ENCODE measurements at places on chromosomes 13 and 19.

DNA sequence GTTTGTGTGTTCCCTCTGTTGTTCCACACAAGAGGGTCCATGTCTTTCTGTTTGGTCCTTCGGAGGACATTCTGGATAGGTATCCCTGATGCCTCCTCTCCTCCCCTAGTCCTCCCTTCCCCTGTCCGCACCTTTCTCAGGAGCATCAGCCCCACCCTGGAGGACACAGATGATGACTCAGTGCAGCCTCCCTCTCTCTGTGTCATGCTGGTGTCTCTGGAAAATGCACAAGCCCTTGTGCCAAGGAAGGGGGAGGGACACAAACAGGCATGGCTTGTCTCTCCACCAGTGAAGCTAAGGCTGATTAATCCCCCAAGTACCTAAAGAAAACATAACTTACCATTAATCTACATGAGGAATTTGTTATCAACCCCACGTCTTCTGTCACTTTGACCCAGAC lies 16.2 kb upstream of the TNFRSF19 start:
- DNase-seq, result no peak

DNA sequence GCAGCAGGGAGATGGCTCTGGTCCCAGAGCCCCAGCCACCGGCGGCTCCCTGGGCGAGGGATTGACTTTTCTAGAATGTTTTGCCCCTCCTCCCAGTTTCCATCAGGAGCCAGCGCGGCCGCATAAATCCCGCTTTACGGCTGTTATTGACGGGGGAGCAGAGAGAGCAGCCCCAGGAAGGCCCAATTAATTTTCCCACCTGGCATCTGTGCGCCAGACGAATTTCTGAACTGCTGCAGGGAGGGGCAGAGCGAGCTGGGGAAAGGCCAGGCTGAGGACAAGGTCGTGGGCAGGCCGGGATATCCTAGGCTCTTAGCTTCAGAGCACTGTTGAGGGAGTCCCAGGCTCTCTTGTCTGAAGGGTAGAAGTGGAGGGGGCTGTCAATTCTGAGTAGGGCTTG lies 24.7 kb downstream of the ZNRF4 start:
- DNase-seq, result peak; percentile 60

GRCh38 chr13:21218351-21219035 lies 42.0 kb downstream of the MRPL57 start:
- DNase-seq, result no peak

- DNase-seq, result no peak
Measured at GRCh38 chr19:3716147-3716668, 8.0 kb downstream of the TJP3 start.

DNA sequence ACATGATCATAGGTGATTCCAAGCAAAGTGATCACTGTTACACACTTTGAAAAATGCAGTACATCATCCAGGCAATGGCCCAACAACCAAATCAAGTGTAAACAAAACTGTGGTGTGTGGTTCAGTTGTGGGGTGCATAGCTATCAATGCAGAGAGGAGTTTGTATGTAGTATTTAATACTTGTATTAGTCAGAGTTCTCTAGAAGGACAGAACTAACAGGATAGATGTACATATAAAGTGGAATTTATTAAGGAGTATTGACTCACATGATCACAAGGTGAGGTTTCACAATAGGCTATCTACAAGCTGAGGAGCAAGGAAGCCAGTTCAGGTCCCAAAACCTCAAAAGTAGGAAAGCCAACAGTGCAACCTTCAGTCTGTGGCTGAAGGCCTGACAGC lies 249.3 kb upstream of the HTR2A start:
- no peak for DNase-seq

DNA sequence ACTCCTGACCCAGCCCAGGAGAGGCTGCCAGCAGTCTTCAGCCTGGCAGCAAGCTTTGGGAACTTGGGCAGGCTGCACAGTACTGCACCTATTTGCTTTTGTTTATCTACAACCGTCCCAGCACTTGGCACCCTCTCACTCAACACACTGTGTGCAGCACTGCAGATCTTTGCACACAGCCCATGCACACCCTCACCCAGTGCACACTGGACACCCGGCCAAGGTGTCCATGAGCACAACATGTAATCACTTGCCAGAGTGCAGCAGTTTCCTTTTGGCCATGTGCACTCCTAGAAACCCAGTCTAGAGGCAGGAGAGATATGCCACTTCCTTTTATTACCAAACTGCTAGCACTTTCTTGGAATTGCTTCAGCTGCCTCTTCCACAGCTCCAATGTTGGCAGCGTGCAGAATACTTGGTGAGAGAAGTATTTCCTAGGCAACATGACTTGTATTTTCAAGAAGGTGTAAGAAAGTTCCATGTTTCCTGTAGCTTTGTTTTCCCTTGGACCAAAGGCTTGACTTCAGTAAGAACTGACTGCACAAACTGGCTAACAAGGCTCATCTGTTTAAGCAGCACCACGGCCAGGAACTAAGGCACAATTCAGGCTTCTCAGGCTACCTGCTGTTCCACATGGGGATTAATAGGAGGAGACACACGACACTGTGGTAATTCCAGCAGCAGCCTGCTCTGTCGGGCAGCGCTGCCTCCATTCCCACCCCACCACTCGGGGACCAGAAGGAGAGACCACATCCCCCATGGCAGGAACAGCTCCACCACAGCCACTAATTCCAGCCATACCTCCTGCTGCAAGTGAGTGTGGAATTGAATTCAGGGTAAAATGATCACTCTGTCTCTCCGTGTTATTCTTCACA lies 15.3 kb downstream of the ATP7B start:
- peak; percentile 28 for DNase-seq

DNA sequence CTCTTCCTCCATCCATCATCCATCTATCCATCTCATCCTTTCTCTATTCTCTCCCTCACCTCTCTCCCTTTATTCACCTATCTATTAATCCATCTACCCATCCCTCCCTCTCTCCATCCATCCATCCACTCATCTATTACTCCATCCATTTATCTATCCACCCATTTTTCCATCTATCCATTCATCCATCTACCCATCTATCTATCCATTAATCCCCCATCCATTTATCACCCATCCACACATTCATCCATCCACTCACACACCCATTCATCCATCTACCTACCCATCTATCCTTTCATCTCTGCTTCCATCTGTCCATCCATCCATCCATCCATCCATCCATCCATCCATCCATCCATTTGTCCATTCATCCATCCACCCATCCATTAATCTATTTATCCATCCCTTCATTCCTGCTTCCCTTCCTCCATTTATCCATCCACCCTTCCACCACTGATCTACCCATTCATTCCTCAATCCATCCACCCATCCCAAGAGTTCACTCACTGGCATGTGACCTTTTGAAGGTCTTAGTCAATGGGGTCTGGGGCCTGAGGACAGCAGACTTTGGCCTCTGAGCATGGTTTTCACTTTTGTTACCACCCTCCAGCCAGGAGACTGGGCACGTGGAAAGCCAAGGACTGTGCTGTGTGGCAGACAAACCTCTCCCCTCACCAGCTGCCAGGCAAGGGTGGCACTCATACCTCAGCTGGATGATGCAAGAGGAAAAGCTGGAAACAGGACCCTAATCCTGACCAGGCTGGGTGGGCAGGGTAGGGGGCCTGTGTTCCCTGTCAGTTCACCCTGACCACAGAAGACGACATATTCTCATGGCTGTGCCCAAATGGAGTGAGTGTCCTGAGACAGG lies 126.7 kb downstream of the URI1 start:
- DNase-seq, result no peak

GRCh38 chr19:44282846-44283245 lies 22.0 kb downstream of the ZNF235 start:
- DNase-seq, result no peak

- DNase-seq, result no peak
Measured at GRCh38 chr19:42185277-42185676, 32.2 kb downstream of the DEDD2 start.

DNA sequence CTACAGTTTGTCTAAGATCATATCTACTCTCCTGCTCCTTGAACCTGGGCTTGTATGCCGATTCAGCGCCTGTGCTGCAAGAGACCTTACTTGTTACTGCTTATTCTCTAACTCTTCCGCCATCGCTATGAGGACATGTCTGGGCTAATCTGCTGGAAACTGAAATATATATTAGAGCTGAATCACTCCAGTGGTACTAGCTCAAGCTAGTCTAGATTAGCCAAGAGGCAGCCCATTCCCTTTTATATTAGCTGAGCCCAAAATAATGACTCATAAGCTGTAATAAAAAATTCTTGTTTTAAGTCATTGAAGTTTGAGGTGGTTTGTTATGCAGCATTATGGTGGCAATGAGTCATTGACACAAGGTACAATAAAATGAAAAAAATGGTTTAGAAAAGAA lies 52.8 kb downstream of the SLC6A16 start:
- DNase-seq, result no peak

- no peak for DNase-seq
Measured at GRCh38 chr19:33755099-33756035, 41.3 kb upstream of the KCTD15 start.

- DNase-seq, result no peak
Measured at GRCh38 chr13:111304041-111304544, 16.3 kb upstream of the TEX29 start.

DNA sequence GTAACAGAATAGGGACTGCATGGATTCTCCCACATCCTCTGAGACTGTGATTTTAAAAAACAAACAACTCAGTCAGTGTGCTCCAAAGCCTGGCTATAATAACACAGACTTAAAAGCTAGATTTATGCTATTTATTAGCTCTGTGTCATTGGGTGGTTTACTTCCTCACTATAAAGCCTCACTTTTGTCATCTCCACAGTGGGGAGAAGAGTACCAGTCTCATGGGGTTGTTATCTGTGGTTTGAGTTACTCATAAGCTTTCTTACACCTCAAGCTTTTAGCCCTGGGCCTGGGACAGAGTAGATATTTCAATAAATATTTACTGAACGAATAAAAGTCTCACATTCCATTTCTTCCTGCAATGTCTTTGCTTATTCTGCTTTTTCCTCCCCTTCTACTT lies 5.3 kb downstream of the RNASEH2B start:
- DNase-seq, result no peak

- DNase-seq, result no peak
Measured at GRCh38 chr19:37989855-37990254, 82.8 kb downstream of the SIPA1L3 start.

DNA sequence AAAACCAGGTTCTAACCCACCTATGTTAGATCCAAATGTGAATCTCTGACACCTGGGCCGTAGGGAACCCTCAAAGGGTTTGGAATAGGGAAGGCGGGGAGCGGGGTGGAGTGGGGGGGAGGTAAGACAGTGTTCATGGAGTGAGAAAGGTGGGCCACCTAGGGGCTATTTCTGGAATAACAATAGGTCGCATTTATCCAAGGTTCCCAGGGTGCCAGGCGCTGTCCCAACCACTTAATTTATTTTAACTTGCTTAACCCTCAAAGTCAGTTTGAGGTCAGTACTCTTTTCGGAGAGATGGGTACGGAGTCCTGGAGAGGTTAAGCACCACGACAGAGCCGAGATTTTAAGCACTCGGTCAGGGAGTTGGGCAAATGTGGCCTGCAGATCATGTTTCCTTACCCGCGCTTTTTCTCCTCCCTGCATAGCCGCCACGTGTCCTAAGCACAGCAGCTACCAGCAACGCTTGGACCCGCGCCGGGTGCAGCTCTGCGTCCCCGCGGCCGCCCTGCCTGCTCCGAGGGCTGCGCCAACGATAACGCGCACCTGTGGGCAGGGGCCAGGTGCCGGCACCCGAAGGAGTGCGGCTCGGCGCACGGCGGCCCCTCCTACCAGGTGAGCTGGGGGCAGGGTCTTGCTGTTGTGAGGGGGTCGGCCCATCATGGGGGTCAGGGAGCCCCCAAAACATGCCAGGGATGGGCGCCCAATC lies 25.0 kb upstream of the FXYD3 start:
- DNase-seq, result peak; percentile 83

- DNase-seq, result peak; percentile 60
Measured at GRCh38 chr19:18414504-18415177, 4.6 kb upstream of the SSBP4 start.

DNA sequence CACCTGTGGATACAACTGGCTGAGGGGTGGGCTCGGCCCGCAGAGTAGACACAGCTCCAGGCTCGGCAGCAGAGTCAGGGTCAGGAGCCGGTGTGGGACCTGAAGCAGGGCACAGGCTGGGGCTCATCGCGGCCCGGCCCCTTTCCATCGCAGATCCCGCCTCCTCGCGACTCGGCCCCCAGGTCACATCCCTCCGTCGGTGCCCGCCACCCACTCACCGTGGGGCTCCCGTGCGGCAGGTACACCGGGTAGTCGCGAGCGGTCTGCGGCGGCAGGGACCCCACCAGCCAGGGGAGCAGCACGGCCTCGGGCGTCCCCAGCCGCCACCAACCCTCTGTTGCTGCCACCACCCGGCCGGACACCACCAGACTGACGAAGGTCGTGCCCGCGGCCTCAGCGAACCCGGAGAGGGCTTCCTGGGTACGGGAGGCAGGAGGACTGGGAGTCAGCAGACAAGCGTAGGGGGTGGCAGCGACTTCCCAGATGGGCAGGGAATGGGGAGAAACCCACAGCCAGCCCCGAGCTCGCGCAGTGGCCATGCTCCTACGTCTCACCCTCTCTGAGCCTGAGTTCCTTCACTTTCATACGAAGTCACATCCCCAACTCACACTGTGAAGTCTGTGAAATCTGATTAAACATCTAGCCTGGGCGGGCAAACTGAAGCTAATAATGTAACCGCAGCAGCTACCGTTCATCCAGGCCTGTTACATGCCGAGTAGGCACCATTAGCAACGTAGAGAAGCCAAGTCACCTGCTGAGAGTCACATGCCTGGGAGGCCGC lies 3.7 kb downstream of the FUZ start:
- peak; percentile 85 for DNase-seq

DNA sequence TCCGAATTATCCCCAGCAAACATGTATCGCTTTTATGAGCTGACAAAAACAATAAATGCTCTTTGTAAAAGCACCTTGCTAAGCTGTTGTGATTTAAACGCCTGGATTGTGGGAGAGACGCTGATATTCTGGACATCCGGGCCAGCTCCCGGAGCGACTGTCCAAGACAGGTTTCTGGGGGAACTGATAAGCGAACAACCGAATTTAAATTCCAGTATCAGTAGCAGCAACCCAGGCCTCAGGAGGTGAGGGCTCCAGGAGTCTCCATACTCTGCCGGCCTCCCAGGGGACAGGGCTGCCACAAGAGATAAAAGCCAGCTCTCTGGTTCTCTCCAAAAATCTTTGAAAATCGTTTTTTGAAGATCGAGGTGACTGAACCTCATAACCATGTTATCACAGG lies 50.3 kb upstream of the VSTM2B start:
- no peak for DNase-seq

DNA sequence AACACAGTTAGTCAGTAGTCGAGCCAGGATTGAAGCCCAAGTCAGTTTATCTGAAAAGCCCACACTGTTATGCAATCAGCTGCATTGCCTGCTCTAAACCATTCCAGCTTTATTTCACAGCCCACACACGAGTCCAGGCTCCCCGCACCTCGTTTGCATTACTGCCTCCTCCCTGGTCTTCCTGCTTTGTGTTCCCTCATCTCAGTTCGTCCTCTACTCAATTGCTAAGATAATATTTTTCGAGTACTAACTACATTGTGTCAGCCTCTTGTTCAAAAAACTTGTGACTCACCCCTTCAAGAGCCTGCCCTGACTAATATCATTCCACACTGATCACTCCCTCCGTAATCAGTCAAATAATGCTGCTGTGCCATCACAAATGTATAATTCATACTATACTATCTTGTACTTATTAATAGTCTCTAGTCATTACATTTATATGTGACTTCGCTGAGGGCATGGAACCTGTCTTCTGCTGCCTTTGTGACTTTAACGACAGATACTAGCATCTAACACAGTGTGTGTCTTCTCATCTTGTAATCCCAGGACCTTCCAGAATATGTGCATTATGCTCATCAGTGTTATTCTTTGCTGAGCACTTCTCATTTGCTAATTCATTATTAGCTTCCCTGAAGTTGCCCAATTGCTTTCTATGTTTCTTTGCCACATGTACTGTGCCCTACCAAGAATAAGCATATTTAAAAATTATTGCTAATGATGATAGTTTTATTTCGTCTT lies 26.2 kb upstream of the WDFY2 start:
- DNase-seq, result no peak

- DNase-seq, result no peak
Measured at GRCh38 chr19:11050323-11051114, 38.7 kb upstream of the LDLR start.
